ENCODE measurements at places on chromosomes 4 and X.

DNA sequence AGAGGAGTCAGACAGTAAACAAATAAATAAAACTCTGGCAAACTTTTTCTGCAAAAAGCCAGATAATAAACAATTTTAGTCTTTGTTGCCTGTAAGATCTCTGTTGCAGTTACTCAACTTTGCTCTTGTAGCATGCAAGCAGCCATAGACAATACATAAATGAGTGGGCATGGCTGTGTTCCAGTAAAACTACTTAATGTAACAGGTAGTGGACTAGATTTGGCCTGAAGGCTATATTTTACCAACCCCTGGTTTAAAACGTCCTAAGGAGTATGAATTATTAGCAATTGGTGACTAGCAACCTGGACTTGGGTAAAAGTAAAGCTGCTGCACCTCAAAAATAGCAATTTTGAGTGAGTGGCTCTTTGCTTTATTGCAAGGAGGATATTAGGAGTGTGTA, 30.9 kb downstream of the SLAIN2 start:
- no peak for DNase-seq

DNA sequence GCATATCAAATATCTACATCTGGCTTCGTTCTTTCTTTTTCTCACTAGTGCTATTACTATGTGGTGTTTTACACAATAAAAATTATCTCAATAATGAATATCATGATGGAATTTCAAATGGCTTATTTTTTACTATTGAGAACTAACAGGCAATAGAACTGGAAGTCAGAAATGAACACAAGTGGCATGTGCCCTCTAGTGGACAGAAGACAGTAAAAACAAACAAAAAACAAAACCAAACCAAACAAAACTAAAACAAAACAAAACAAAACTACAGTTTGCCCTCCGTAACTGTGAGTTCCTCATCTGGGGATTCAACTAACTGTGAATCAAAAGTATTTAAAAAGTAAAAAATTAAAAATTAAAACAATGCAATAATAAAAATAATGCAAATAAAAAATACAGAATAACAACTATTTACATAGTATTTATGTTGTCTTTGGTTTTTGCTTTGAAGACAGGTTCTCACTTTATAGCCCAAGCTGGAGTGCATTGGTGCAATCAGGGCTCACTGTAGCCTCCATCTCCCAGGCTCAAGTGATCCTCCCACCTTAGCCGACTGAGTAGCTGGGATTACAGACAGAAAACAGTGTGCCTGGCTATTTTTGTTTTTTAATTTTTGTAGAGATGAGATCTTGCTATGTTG, 195.6 kb upstream of the TACR3 start:
- DNase-seq: no peak

GRCh38 chrX:21171181-21171580, 203.0 kb upstream of the CNKSR2 start:
- no peak for DNase-seq

DNA sequence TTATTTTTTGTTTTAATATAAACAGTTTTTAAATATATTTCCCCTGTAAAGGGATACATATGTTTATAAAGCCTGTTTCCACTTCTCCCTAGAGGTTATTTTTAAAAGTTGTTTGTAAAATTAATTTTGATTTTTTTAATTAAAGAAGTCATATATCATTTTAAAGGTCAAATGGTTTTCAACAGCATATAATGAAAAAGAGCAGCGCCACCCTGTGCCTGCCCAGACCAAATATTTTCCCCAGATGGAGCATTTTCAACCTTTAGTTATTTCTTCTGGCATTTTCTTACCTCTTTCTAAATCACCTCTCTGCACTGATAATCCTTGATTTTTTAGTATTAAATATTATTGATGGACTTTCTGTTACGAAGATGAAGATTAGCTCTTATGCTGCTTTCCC, 21.0 kb downstream of the MSX1 start:
- no peak for DNase-seq

- DNase-seq: no peak
These were observed 25.1 kb downstream of the ARL13A start for GRCh38 chrX:100994352-100995281.

DNA sequence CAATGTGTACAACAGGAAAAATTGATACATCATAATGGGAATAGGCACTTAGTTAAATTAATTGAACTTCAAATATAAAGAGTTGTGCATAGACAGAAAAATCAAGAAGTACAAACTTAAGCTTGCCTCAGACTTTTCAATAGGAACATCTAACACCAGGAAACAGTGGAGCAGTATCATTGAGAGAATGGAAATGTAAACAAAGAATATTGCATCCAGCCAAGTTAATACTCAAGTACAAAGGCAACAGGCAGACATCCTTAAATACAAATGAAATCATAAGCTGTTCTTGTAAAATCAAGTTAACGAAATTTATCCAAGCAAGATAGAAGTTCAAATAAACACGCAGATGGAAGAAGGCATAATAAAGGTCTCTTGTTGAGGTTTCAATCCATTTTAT, 71.2 kb upstream of the TLR2 start:
- no peak for DNase-seq

- no peak for DNase-seq
These were observed 98.9 kb downstream of the EVC2 start for GRCh38 chr4:5609306-5610007.

GRCh38 chr4:152106113-152106763, 345.4 kb upstream of the GATB start:
- no peak for DNase-seq

GRCh38 chrX:11887175-11887574, 129.1 kb downstream of the MSL3 start:
- no peak for DNase-seq

GRCh38 chr4:49063670-49064069, 77.6 kb downstream of the CWH43 start:
- DNase-seq: no peak

DNA sequence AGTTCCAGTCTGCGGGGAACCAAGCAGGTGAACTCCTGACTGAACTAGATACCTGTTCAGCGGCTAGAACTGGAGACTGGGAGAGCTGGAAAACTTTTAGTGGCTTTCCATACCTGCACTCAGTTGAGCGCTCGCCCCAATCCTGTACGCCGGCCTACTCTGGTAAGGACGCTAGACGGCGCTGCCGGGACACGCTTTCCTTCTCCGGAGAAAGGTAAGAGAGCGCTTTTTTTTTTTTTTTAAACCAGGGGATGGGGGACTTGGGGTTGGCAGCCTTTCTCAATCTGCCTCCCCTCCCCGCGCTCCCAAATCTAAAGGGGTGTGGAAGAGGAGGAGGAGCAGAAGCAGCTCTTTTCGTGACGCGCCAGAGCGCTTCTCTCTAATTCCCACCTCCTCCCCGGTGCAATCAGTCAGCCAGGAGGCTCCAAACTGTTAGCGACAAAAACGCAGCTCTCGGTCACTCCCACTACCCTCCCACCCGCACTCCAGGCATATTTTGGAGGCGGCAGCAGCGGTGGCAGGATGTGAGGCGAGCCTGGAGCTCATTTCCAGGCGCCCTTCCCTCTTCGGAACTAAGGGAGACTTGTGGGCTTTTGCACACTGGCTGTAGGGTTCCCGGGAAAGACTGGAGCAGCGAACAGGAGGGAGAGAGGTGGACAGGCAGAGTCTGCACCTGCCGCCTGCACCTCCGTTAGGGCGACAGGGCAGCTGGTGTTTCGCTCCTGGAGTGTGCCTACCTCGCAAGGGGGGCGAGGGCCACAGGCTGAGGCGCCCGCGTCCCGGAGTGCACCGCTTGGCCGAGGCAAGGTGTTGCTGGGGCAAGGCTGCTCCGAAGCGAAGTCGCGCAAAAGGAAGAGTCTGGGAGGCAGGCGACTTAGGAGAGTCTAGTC, at the start of gene IL1RAPL2:
TSS of gene IL1RAPL2 (plus strand) at position 409 of the 890 bp plus-strand sequence.
- DNase-seq: no peak

GRCh38 chr4:8398347-8398746, 42.2 kb downstream of the ACOX3 start:
- DNase-seq: no peak

GRCh38 chr4:114770624-114771023, 172.0 kb downstream of the UGT8 start:
- DNase-seq: no peak

GRCh38 chr4:104896660-104897645, 249.7 kb upstream of the TET2 start:
- DNase-seq: no peak

GRCh38 chr4:3658530-3658913, 107.7 kb upstream of the ADRA2C start:
- DNase-seq: no peak

DNA sequence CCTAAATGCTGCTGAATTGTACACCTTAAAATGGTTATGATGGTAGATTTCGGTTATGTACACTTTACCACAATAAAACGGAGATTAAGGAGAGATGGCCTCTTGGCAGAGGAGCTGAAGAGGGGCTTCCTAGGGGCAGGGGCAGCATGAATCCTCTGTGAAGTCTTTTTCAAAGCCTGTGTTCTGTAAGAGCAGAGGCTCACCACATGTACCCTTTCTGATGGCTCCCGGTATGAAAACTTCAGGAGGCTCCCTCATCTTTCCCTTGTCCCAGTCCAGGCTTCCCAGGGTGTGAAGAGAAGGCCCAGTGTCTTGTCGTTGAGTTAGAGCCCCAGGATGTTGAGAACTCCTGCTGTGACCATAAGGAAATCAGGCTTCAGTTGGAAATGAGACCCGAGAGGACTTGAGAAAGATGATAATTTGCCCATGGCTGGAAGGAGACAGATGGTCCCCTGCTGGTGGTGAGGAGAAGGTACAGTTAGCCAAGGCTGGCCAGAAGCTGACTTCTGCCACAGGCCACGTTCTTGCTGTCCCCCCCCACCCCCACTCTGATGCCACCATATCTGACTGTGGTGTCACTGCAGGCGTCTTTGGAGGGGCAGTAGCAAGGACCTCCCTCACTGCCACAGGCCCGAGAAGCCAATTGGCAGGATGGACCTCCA, 31.8 kb upstream of the MTM1 start:
- DNase-seq: no peak

DNA sequence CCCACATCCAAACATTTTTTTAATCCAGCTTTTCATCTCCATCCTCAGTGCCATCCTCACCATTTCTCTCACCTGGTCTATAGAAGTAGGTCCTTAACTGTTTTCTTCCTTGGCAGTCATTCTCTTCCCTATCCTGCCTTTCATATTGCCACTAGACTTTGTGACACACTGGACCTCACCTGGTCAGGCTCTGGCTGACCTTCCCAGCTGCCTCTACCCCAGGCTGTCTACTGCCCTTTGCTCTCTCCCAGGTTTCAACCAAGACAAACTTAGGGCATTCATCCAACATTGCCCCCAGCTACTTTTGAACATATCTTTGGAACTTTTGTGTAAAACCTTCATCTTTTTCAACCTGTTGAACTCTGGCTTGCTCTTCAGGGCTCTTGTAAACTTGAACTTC, 39.8 kb downstream of the TRAPPC11 start:
- DNase-seq: no peak

GRCh38 chrX:107537815-107538214, 88.4 kb downstream of the FRMPD3 start:
- DNase-seq: no peak

- no peak for DNase-seq
These were observed 33.9 kb upstream of the BMP2K start for GRCh38 chr4:78742300-78742699.

DNA sequence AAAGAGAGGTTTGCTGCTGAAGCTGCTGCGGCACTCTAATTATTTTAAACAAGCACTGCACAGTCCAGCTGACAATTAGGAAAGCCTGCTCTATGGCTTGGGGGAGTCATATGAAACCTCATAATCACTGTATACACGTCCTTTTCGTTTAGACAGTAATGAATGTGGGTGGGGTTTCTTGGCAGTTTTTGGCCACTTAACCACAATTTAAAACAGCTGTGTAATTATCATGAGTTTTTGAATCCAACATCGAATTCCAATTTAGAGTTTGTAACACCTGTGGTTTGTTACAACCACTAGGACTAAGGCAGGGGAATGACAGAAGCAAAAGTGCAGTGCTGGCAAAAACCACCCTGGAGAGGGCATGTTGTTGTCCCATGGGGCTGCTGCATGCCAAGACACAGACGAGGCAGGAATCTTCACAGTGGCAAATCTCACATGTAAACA, 99.5 kb downstream of the CXXC4 start:
- no peak for DNase-seq

- no peak for DNase-seq
These were observed 182.8 kb downstream of the LARP7 start for GRCh38 chr4:112819729-112820128.

- no peak for DNase-seq
These were observed 69.8 kb downstream of the RPS3A start for GRCh38 chr4:151169223-151169622.

- no peak for DNase-seq
These were observed 75.7 kb upstream of the LRPAP1 start for GRCh38 chr4:3607690-3608552.

- no peak for DNase-seq
These were observed 24.9 kb upstream of the RPL39 start for GRCh38 chrX:119816300-119816699.

- no peak for DNase-seq
These were observed 14.0 kb upstream of the PITX2 start for GRCh38 chr4:110636680-110637407.

DNA sequence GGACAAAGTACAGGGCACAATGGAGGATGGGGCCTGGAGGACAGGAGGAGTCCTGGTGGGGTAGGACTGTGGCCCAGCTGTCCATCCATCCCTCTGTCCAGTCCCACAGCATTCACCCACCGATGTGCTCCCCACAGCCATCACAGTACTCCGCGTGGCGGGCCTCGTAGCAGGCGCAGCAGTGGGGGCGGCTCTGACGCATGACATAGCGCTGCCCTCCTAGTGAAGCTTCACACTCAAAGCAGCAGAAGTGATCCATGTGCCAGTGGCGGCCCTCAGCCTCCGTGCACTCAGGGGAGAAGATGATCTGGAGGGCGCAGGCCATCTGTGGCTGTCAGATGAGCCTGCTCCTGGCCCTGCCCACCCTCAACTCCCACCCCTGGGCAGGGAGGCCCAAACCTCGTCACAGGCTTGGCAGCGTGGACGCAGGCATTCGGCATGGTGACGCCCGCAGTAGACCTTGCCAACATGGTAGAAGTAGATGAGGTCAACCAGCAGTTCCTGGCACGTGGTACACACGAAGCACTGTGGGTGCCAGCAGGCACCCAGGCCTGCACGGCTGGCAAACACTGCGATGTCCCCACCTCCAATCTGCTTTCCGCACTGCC, 6.3 kb downstream of the PLP2 start:
- DNase-seq: no peak

DNA sequence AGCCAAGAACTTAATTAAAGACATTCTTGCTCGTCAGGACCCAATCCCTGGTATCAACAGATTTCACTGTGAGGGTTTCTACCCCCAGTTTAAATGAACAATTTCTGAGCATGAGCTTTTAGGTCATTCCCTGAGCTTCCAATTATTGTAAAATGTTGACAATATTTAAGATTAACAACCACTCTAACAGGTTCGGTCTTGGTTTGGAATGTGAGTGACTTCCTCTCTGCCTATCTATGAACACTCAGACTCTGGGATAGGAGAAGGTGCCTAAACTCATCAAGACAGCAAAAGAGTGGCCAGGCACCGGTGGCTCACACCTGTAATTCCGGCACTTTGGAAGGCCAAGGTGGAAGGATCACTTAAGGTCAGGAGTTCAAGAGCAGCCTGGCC, 82.9 kb upstream of the TMEM150C start:
- DNase-seq: no peak

Measured in activated naive CD8-positive, alpha-beta T cell treated with anti-CD3 and anti-CD28 coated beads, Interleukin-2, amount 50 U/mL, for 16 hours (primary cell).